Osteoblast (primary cell): ENCODE measurements at places on chromosomes 5 and 9. TPM values are rescaled to one million over a fixed set of nuclear protein-coding genes. Genes with fewer than 3 reads are reported as not detected.

GRCh38 chr5:5882706-5883105 is 460.2 kb downstream of the ICE1 start:
- DNase-seq, result no peak

- DNase-seq, result peak; percentile 48
Measured at GRCh38 chr9:33791117-33791516, 4.2 kb upstream of the PRSS3 start.

DNA sequence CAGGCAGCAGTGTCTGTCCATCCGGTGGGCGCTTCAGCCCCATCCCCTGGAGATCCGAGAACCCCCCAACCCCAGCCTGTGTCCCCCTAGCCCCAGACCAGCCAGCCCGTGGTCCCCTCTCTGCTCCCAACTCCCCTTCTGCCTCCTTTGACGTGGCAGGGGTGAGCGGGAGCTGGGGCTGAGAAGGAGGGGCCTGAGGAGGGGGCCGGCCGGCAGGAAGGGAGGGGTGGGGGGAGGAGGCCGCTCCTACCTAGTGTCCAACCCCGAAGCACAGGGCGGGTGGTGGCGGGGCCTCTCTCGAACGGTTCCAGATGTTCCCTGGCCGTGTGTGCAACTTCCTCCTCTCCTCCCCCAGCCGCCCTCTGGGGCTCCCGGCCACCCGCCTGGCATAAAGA is 31.0 kb downstream of the GOLGA2 start:
- peak; percentile 97 for DNase-seq

CPLANE1 gene
- 52.1 and 54.2 TPM in 2 replicates for total RNA-seq

GRCh38 chr5:81397176-81397575 is 3.2 kb upstream of the ACOT12 start:
- DNase-seq, result peak; percentile 73
